ENCODE measurements at places on chromosomes 2 and 18.

DNA sequence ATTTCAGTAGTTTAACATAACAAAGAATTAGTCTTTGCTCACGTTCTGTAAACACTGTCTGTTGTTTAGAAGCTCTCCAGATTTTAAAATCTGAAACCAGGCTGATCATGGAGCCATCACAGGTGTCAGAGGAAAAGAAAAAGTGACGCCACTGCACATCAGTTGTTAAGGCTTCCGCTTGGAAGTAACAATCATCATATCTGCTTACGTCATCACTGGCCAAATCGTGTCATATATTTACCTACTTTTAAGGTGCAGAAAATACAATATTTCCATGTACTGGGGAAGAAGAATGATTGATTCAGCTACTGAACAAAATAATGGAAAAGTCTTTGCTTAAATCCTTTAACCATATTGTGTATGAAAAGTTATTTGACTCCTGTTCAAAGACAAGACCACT is 382.6 kb upstream of the MC4R start:
- no peak for DNase-seq

GRCh38 chr2:208488686-208489564 is 82.3 kb downstream of the PTH2R start:
- DNase-seq: no peak

DNA sequence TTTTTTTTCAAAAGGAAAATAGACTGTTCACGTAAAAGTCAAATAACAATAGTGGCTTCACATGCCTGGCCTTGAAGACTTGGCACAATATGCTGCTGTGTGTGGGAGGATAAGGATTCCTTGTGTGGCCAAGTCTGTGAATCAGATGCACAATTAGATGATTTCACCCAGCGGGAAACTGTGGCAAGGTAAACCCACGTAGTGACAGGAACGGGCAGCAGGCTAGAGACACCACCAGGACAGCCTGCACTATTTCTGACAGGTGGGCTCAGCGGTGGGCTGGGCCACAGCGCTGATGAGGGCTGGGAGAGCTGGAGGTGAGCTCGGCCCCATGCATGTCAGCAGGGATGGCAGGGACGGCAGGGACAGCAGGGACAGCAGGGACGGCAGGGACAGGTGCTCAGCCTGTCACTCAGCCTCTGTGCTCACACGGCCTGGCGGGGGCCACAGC is 21.6 kb downstream of the SNORC start:
- no peak for DNase-seq

DNA sequence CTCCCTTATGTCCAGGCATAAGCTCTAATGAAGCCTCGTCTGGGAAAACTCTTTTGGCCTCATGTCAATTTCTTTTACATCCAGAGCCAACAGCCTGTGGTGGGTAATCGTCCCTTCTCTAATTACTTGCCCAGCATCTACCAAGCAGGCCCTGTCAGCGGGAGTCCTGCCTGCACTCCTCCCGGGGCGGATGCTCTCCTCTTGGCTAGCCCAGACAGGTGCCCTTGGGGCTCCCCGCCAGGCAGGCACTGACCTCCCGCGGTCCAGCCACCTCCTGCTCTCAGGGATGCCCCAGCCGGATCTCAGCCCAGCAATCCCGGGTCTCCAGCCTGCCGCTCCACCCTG is 74.2 kb downstream of the NCAPH start:
- DNase-seq: no peak

DNA sequence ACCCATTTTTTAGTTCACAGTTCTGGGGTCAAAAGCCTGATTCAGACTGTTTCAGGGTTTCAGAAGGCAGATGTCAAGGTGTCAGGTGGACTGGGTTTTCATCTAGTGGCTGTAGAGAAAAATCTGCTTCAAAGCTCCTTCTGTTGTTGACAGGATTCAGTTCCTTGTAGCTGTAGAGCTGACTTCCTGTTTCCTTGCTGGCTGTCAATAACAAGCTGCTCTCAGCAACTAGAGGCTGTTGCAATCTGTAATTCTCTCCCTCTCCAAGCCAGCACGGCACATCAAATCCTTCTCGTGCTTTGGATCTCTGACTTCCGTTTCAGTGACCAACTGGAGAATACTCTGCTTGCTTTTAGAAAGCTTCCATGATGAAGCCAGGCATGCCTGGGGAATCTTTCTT is 179.4 kb downstream of the DOK6 start:
- DNase-seq: no peak

- no peak for DNase-seq
Measured at GRCh38 chr2:64485331-64485730, 31.4 kb downstream of the LGALSL start.

DNA sequence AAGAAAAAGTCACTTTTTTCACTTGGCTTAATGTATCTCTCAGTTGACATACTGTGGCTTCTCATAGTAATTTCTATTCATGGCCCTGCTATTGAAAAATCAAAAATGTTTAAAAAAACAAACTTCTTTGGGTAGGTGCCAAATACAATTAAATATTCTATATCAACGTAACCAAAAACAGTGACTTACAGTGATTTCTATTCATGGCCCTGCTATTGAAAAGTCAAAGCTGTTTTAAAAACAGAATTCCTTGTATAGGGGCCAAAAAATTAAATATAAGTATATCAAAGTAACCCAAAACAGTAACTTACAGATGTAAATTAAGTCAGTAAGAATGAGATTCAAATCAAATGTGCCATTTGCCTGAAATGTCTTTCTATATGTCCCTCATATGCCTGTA is 31.4 kb upstream of the CD302 start:
- DNase-seq: no peak

DNA sequence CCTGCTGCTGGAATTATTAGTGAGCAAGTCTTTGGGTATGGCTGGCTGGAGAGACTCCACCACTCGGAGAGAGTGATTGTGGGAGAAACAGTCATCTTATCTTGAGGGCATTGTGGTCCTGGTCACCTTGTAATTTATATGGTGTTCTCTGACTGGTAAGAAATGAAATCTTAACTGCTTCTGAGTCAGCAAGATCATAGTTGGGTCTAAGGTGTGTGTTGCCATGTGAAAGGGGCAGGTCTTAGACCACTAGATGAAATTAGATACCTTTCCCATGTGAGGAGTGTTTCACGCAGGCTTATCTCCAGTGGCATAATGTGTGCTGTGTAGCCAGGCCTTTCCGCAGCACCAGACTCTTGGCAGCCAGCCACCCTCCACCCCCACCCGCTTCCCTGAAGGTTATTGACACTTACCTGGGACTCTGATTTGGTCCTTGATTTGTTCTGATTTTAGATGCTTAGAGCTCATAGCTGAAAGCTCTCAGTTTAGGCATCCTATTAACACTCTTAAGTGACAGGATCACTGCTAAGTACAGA is 7.7 kb downstream of the MAPRE3 start:
- DNase-seq: no peak

GRCh38 chr2:220445429-220446105 is 818.1 kb downstream of the SLC4A3 start:
- DNase-seq: no peak

- DNase-seq: no peak
Measured at GRCh38 chr2:31101701-31102100, 36.5 kb downstream of the GALNT14 start.

DNA sequence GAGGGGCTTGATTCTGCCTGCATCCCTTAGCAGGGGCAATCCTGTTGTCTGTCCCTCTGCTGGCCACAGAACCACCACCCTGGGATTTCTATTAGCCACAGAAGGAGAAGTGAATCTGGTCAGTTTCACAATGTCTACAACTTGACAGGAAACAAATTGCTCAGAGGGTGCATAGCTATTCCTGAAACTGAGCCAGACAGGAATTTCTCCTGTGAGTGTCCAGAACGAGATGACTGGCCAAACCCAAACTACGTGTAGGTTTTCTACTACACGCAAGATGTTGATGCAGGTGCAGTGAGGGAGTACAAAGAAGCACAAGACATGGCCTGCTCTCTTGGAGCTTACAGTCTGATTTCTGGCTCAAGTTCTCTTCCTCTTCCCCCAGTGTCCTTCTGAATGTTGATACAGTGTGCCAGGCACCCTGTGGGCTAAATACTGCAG is 201.9 kb downstream of the CLIP4 start:
- no peak for DNase-seq
